ENCODE measurements at places on chromosomes 2 and 18. TPM values are rescaled to one million over a fixed set of nuclear protein-coding genes. Genes with fewer than 3 reads are reported as not detected.

DNA sequence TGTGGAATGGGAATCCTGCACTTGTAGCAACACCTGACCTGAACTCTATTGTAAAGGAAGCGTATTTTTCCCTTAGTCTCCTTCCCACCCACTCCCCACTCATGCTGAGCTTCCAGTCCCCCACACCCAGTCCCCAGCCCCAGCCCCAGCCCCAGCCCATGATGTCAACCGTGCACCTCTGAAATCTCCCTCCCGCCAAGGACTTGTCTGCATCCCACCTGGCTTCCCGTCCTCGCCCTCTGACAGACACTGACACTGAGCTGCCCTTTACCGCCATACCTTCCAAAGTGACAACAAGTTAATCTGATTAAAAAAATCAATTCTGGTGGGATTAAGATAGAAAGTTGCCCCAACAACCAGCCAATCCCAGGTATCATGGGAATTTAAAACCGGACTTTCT lies 213.6 kb upstream of the CELF4 start:
- DNase-seq, result no peak

- no peak for DNase-seq
Observed at GRCh38 chr18:62369129-62369644, 44.1 kb downstream of the TNFRSF11A start.

DNA sequence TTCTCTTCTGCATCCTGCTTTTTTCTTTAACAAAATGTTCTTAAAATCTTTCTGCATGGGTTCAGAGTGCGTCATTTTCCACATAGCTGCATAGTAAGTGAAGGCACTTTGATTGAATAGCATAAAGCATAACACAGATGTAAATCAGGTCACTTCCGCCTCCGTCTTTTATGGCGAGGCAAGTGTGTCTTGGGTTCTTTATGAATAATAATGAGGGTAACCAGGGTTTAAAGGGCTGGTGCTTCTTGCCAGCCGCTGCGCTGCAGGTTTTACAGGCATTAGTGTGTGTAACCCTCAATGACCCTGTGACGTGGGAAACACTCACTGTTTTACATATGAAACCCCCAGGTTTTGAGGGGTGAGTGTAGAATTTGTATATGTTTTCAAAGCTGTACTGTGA lies 164.2 kb downstream of the MYT1L start:
- DNase-seq, result no peak

DNA sequence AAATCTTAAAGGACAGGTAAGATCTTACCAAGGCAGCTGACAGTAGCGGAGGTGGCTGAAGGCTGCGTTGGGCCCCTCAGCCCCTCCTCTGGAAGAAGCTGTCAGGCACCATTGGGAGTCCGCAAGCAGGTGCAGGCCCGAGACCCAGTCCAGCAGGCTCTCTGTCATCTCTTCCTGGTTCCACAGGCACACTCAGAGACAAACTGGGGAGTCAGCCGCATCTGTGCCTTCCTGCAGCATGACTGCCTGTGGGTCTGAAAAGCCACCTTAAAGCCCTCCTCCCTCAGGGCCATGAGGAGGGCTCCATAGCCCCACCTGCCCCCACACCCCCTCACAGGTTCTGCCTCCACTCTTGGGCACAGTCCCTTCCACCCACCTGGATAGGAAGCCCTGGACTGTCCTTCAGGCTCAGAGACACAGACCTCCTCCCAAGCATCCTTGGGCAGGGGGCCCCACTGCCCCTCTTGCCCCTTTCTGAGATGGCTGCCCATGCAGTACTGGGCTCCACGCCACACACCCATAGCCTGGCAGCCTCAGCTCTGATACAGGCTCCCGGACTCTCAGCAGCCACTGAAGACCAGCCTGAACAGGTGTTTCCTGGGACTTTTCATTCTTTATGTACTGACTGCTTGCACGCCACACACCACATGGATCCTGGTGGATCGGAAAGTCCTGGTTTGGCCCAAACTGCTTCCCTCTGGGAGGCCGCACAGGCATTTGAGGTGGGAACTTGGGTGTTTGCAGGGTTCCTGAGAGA lies 239.8 kb downstream of the SEPTIN10 start:
- DNase-seq, result no peak

Gene REG3A
- not detected for total RNA-seq
